ENCODE measurements at places on chromosomes 2 and 18.

- no peak for DNase-seq
Measured at GRCh38 chr2:53286345-53286744, 481.3 kb upstream of the CHAC2 start.

DNA sequence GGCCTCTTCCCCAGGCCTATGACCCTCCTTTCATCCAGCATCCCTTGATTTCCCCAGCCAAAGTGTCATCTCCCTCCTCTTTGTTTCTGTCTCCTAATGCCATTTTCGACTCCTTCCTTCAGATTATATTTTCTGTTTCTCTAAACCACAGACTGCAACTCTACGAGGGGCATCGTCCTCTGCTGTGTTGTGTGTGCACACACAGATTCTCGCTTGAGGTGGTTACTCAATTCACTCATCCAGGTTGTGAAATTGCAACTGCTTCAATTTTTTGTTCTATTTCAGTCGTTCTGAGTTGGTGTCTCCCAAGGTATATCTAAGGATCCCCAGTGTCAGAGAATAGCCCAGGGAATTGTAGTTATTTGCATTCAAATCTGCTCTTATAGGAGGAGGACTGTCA, 113.5 kb upstream of the NDUFV2 start:
- no peak for DNase-seq

- DNase-seq, result no peak
Measured at GRCh38 chr2:239247401-239248245, 153.2 kb downstream of the HDAC4 start.

GRCh38 chr2:113252047-113252590, 26.6 kb downstream of the PAX8 start:
- DNase-seq, result no peak

GRCh38 chr2:109260886-109261700, 132.1 kb downstream of the SH3RF3 start:
- DNase-seq, result no peak

DNA sequence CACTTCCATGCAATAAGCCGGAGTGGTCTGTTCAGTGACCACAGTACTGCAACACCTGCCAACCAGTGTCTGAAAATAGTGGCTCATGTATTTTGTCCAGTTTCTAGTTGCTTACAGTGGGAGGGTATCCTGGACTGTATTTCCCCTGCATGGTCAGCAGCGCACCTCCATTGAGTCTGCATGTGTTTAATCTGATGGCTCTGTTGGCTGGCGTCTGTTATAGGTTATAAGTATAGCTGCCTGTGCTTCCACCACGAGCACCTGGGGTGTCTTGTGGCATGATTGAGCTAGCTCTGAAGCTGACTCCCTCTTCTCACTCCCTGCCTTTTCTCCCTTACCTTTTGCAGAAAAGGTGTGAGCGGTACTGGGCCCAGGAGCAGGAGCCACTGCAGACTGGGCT, 12.9 kb downstream of the PTPN18 start:
- DNase-seq, result no peak

DNA sequence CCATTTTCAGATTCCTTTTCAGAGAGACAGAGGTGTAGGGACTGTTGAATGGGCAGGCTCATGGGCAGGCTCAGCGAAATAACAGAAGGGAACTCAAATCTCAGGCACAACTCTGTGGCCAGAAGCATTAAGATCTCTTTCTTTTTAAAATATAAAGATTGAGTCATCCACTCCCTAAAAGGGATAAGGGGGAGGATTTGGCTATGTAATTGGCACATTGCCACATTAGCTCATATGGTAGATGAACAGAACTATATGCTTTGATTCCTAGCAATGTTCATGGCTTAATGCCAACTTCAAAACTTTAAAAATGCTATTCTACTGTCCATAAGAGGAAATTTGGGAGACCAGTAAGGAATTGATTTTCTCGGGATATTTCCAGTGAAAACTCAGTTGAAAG, 53.8 kb upstream of the SLC5A7 start:
- DNase-seq, result no peak

- DNase-seq, result no peak
Measured at GRCh38 chr2:41400088-41400665, 647.6 kb upstream of the PKDCC start.

DNA sequence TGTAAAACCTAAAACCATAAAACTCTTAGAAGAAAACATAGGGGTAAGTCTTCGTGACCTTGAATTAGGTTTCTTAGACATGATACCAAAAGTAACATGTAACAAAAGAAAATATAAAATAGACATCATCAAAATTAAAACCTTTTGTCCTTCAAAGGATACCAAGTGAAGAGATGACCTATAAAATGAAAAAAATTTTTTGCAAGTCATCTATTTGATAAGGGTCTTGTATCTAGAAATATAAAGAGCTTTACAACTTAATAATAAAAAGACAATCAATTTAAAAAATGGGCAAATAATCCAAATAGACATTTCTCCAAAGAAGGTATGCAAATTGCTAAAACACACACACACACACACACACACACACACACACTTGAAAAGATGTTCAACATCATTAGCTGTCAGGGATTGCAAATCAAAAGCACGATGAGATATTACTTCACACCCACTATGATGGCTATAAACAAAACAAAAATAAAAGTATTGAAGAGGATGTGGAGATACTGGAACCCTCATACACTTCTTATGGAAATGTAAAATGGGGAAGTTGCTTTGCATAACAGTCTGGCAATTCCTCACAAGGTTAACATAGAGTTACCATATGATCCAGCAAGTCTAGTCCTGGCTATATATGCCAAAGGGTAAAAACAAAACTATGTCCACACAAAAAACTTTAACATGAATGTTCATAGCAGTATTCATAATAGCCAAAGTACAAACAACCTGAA, 23.3 kb downstream of the SPDYA start:
- DNase-seq, result no peak

- no peak for DNase-seq
Measured at GRCh38 chr2:10811517-10811916, 1.1 kb downstream of the PDIA6 start.

DNA sequence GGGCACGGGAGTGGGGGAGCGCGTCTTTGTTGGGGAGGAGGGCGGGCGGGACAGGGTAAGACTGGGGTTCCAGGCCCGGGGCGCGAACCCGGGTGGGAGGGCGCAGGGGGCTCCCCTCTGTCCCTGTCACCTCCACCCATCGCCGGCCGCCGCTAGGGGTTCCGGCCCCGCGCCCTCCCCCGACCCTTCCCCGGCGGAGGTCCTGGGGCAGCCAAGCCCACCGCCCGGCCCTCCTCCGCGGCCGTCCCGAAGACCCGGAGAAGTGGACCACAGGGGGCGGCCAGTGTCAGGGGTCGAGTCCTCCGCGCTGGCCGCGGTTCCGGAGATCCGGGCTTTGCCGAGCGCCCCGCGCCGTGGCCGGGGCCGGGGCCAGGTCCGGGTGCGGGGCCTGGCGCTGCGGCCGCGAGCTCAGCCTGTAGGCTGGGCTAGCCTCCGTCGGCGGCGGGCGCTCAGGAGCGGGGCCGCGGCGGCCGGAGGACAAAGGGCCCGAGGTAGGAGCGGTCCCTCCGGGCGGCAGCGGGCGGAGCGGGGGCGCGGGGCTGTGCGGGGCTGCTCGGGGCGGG, 16.6 kb upstream of the E2F6 start:
- no peak for DNase-seq

DNA sequence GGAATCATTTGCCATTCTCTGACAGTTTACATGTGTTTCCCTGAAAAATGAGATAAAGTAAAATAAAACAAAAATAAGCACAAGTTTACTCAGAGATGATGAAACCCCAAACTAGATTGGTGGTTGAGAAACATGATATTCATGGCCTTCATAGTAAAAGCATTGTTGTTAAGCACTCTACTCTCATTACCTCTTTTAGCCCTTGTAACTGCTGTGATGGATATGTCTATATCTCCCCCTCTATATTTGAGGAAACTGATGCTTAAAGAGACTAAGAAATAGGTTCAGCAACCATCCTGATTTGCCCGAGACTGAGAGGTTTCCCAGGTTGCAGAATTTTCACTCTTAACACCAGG, 33.9 kb upstream of the GALNT3 start:
- no peak for DNase-seq

- no peak for DNase-seq
Measured at GRCh38 chr2:883803-884748, 66.6 kb upstream of the SNTG2 start.

GRCh38 chr2:62657783-62658182, 47.7 kb upstream of the EHBP1 start:
- no peak for DNase-seq

GRCh38 chr2:78127424-78127823, 605.2 kb upstream of the LRRTM4 start:
- DNase-seq, result no peak

- DNase-seq, result no peak
Measured at GRCh38 chr18:13890761-13891361, 24.5 kb downstream of the MC2R start.

GRCh38 chr2:204842661-204843485, 297.6 kb downstream of the PARD3B start:
- no peak for DNase-seq

DNA sequence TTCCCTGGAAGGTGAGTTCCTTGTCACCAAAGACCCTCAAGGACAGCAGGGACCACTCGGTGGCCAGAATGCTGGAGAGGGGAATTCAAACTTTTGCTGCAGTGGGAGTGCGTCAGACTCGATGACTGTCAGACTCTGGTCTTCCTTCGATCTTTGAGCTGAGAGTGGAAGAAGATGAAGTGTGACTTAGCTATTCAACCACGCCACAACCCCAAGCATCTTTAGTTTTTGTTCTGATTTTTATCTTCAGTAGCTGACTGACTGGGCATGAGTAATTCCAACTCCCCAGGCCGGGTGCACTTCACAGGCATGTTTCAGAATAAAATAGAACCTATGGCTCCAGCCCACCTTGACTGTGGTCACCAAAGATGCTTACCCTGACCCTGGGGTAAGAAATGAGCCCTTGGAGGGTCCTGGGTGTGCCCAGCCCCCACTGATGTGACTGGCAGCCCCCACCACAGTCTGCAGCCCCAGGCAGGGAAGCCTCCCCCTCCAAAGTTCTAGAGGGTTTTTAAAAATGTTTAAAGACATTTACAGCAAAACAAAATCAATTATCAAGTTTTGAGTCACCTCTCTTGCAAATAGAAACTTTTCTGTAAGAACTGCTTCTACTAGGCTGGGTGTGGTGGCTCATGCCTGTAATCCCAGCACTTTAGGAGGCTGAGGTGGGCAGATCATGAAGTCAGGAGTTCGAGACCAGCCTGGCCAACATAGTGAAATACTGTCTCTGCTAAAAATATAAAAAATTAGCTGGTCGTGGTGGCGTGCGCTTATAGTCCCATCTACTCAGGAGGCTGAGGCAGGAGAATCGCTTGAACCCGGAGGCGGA, 24.9 kb upstream of the YWHAQ start:
- DNase-seq, result peak; percentile 9

DNA sequence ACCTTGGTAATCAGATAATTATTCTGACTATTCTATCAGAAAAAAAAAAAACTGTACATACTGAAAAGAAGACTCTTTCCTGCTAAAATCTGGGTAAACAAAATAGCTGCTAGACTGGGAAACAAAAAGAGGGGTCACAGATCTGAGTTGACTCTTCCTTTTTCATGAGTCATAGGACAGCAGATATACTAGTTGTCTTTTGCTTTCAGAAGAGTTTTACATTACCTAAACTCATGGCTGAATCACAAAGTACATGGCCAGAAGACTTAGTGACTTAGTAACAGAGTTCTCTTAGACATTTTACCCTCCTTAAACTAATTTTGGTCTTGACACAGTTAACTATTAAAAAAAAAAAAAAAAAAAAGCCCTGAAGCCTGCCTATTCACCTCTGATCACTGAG, 834.0 kb upstream of the FSHR start:
- DNase-seq, result no peak

GRCh38 chr18:58180738-58181353, 136.8 kb downstream of the NEDD4L start:
- peak; percentile 36 for DNase-seq

DNA sequence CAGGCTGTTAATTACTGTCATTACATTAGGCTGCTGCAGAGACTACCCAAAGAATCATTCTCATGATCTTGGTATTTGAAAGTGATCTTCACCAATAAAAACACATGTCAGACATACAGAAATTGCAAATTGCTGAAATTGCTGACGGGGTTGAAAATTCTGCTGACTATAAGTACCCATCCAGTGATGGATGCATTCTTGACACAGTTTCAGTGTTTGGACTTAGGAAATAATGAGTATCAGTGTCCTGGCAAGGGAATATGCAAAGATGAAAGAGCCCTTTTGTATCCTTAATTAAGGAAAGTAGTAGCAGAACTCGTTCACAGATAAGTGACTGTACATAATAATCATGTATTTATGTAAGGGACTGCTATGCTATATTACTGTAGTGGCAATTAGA, 221.1 kb upstream of the ATP5MC3 start:
- DNase-seq, result no peak

DNA sequence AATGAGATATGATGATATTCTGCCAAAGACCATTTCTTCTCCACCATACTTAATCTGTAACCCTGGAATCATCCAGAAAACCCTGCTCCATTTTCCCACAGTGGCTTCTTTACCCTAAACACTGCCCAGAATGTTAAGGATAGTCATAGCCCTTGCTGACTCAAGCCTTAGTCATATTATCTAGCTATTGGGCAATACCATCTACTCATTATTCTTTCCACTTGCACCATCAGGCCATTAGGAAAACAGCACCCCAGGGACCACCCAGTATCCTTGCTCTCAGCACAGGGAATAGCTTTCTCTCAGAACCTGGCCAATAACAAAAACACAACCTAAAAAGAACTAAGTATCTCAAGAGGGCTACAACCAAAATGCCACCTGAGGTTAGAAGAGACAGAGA, 445.7 kb upstream of the SLC14A2 start:
- no peak for DNase-seq

- peak; percentile 16 for DNase-seq
Measured at GRCh38 chr2:69946351-69947324, 14.8 kb downstream of the ASPRV1 start.

DNA sequence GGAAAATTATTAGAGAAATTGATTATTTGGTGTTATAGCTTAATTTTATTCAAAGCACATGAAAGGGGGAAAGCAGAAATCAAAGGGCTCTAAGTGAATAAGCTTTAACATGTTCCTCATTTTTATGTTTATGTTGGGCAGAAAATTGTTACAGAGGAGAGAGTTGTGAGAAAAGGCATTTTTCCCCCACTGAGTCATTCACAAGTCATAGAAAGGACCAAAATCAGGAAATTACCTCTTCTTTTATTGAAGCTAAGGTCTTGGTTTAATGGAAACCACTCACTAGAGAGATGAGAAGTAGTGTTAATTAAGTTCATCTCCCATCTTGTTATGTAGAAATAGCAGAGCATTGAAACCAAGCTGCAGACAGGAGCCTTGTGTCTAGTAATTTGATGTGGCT, 175.3 kb upstream of the THUMPD2 start:
- no peak for DNase-seq

DNA sequence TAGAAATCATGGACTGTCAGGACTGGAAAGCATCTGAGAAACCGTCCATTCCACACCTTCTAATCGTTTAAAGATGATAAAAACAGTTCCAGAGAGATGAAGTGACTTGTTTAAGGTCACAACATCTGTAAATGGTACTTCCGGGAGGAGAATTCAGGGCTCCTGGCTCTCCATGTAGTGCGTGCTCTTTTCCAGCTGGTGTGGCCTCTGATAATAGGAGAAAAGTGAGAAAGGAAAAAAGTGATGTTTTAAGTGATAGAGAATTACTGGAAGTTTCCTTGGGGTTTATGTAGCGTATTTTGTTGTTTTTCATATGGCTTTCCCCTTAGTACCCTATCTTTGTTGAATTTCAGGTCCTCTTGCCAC, 663 bp downstream of the C2orf49 start:
- DNase-seq, result no peak

GRCh38 chr2:238939521-238940403, 91.9 kb downstream of the TWIST2 start:
- DNase-seq, result no peak

- DNase-seq, result no peak
Measured at GRCh38 chr2:237998530-237998929, 31.7 kb downstream of the UBE2F start.
